ENCODE measurements at places on chromosomes 6 and 20.

DNA sequence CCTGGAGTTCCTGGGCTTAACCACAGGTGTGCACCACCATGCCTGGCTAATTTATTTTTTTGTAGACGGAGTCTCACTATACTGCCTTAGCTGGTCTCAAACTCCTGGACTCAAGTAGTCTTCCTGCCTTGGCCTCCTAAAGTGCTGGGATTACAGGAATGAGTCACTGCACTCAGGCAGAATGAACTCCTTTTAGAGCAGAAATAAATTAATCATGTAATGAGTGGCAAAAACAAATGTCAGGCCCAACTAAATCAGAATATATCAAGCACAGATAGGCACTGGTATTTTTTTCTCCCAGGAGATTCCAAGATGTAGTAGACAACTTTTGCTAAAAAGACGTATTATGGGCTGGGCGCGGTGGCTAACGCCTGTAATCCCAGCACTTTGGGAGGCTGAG, 2.6 kb downstream of the RPS10 start:
- no peak for DNase-seq

DNA sequence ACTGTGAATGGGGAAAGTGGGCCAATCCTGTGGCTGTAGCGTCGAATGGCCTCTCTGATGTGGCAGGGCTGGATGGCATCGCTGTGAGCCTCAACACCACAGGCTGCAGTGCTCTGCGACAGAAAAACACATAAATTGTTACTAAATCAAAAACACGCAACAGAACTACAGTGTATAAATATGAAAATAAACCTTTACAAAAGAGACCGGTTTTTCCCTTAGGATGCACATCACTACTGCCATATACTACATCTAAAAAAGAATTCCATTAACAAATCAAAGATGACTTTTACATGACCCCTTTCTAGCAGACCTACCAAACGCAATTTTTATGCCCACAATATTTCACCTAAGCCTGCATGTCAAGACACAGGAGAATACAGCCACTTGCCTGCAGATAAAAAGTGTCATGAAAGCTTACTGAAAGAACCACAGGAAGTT, 395.5 kb upstream of the RUNX2 start:
- DNase-seq, result no peak

- DNase-seq, result peak; percentile 39
Observed at GRCh38 chr6:125831659-125832058, 40.9 kb downstream of the NCOA7 start.

DNA sequence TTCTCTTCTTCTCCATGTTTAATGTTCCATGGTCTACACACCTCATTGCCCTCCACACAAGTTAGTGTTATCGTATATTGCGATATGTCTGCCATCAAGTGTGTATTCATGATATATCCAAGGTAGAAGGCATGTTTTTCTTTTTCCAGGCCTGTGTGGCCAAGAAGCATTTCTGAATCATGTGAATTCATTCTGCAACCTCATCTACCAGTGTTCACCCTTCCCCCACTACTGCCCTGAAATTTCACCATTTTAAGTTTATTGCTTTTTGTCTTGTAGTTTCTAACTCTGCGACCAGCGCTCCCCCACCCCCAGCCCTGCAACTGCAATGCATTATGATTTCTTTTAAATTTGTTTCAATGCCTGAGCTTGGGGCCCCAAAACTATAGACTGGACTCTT, 618.0 kb upstream of the FLRT3 start:
- no peak for DNase-seq

DNA sequence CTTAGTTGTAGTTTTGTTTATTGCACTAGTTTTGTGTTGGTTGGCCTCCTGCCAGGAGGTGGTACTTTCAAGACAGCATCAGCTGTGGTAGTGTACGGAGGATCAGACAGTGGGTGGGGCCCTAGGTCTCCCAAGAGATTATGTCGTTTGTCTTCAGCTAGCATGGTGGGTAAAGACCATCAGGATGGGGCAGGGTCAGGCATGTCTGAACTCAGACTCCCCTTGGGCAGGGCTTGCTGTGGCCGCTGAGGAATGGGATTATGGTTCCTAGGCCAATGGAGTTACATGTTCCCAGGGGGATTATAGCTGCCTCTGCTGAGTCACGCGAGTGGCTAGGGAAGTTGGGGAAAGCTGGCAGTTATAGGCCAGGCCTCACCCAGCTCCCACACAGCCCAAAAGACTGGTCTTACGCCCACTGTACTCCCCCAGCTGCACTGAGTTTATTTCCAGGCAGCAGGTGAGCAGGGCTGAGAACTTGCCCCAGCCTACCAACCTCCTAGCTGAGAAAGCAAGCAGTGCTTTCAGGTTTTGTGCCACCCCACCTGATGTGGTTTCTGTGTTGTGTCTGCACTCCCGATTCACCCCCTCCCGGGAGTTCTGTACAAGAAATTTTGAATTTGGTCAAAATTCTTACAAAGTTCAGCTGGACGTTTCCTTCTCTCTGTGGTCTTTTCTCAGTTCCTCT, 24.7 kb downstream of the ZSCAN31 start:
- DNase-seq, result no peak

GRCh38 chr6:136086686-136087085, 163.4 kb downstream of the MTFR2 start:
- DNase-seq, result no peak

DNA sequence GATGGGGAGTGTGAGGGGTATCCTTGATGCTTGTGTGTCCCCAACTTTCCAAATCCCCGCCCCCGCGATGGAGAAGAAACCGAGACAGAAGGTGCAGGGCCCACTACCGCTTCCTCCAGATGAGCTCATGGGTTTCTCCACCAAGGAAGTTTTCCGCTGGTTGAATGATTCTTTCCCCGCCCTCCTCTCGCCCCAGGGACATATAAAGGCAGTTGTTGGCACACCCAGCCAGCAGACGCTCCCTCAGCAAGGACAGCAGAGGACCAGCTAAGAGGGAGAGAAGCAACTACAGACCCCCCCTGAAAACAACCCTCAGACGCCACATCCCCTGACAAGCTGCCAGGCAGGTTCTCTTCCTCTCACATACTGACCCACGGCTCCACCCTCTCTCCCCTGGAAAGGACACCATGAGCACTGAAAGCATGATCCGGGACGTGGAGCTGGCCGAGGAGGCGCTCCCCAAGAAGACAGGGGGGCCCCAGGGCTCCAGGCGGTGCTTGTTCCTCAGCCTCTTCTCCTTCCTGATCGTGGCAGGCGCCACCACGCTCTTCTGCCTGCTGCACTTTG, at the start of gene TNF:
TNF (plus strand) TSS at position 231 of the 567 bp plus-strand sequence; CDS start at position 408, 177 bp downstream.
- DNase-seq, result peak; percentile 41

All from bone marrow (tissue), 2 donors.